Stimulated activated CD8-positive, alpha-beta memory T cell treated with anti-CD3 and anti-CD28 coated beads, Interleukin-15, amount 100 ng/mL, for 1 hour (primary cell): ENCODE measurements at places on chromosomes 7 and 10.
A peak's percentile ranks its signal among the peaks of the same experiment; 100 is the strongest.

GRCh38 chr7:7731732-7732131, 13.3 kb upstream of the RPA3 start:
- no peak for DNase-seq

- no peak for DNase-seq
These were observed 49.9 kb downstream of the PITRM1 start for GRCh38 chr10:3122486-3123205.

GRCh38 chr10:100670828-100671479, 74.4 kb upstream of the PAX2 start:
- DNase-seq, result peak; percentile 26

GRCh38 chr7:154795437-154795836, 207.5 kb downstream of the PAXIP1 start:
- DNase-seq, result no peak

- no peak for DNase-seq
These were observed 11.5 kb upstream of the GALNT11 start for GRCh38 chr7:152013974-152014373.

DNA sequence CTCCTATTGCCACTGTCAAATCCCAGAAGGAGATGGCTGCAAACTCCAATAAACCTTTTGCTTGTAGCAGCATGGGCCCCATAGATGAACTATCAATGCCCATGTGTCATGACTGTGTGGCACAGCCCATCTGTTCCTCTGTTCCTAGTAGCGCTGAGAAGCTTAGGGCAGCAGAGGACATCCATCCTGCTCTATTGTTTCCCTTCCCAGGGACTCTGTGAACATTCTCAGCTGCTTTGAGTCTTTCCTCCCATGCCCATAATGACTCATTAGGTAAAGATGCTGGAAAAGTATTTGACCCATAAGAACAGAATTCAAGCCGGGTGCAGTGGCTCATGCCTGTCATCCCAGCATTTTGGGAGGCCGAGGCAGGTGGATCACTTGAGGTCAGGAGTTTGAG, 28.3 kb downstream of the STMP1 start:
- no peak for DNase-seq

GRCh38 chr7:23338863-23339262, 39.7 kb downstream of the MALSU1 start:
- no peak for DNase-seq

GRCh38 chr7:105439174-105439893, 50.6 kb upstream of the SRPK2 start:
- no peak for DNase-seq

- no peak for DNase-seq
These were observed 605.8 kb downstream of the PTPRN2 start for GRCh38 chr7:157981778-157982177.

DNA sequence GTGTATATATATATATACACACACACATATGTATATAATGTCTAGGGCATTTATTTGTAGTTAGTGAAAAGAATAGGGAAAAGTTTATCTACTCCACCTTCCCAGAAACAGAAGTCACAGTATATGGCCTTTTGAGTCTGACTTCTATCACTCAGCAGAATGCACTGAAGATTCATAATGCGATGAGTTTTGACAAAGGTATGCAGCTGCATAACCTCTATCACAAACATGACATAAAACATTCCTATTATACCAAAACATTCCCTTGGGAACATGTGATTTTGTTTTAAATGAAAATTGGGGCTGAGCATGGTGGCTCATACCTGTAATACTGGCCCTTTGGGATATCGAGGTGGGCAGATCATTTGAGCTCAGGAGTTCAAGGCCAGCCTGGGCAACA, 137.3 kb upstream of the EEPD1 start:
- DNase-seq, result no peak

- no peak for DNase-seq
These were observed 163.5 kb upstream of the NEBL start for GRCh38 chr10:21060626-21061025.

DNA sequence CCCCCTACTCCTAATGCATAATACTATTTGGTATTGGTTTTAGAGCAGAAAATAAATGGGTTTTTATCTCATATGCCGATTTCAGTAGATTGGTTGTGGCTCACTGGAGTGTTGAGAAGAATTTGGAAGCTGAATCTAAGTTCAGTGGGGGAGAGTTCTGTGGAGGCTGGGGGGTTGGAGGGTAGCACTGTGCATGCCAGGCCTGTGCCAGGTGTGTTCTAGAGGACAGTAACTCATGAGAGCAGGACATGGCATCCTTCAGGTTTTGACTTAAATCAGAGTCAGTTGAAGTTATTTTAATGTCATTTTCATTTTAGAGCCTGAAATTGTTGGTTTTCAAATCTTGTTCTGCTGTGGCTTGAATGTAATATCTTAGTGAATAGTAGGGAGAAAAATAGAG, 79.5 kb downstream of the EEPD1 start:
- DNase-seq, result no peak

- no peak for DNase-seq
These were observed 96.3 kb upstream of the PDCD4 start for GRCh38 chr10:110775406-110775805.

DNA sequence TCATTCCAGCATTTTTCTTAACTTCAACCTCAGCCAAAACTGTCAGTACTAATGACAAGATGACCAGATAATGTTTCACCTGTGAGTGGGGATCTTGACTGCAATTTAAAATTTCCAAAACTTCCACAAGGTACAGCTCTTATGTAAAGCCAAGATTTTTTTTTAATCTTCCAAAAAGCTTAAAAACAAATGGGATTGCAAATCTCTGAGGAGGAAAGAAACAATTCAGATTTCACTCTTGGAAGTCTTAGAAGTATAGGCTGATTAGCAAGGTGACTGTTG, 90.2 kb downstream of the AGMO start:
- no peak for DNase-seq

GRCh38 chr10:122544493-122544892, 16.1 kb upstream of the DMBT1 start:
- no peak for DNase-seq

DNA sequence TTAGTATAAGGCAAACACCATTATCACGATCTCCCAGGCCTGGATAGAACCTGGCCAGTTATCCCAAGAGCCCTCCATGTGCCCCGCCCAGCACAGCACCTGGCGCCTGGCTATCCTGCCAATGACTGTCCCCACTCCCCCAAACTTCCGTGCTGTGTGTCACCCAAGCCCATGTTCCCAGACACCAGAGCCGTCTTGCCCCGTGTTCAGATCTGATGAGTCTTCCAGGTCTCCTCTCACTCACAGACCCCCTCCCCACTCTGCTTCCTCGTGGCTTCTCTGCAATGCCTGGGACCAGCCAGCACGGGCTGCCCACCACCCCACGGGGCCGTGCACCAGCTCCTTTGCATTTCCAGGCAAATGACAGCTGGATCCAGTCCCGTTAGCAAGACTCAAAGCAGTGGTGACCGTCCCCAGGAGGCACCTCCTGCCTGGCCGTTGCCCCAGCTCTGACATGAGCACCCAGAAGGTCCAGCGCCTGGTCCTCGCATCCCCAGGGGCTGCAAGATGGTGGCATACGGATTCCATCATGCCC, 43.8 kb upstream of the INPP5A start:
- no peak for DNase-seq

- no peak for DNase-seq
These were observed 170.8 kb downstream of the BBS9 start for GRCh38 chr7:33300131-33300530.

DNA sequence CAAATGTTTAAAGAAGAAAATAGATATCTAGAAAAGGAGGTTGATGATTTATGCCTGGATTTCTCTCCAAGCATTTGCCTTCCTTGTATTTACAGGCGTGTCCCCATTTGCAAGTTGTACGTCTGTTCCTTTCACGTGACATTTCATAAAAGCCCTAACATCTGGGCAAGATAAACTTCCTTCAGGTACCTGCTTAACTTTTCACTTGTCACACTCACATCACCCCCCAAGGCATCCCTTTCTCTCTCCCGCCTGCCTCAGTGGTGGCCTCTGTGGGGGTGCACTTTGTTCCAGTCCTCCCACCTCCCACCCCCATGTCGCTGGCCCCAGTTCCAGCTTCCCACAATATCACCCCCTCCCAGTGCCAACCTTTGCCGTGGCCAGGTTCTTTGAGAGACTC, 6.7 kb downstream of the TWIST1 start:
- DNase-seq, result no peak

- DNase-seq, result no peak
These were observed 294.8 kb upstream of the DGKB start for GRCh38 chr7:15197042-15197977.

GRCh38 chr10:43360086-43360485, 11.3 kb upstream of the FXYD4 start:
- DNase-seq, result no peak

DNA sequence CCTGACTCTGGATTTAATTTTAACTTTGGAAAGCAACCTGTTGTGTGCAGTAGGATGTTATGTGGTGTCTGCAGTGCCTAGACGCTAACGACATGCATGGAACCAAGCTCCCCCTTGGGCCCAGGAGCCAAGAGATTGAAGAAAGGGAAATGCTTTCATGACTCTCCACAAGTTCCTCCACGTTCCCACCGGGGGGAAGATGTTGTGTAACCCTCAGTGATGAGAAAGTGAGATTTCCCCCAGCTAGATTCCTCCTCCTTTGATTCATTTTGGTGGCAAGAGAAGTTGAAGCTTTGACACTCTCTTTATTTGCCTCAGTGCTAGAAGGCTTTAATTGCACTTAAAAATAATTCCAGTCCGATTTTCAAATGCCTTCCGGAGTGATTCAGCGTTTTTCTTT, 157.9 kb upstream of the INSYN2A start:
- no peak for DNase-seq

GRCh38 chr7:120260111-120260510, 12.9 kb upstream of the KCND2 start:
- no peak for DNase-seq

DNA sequence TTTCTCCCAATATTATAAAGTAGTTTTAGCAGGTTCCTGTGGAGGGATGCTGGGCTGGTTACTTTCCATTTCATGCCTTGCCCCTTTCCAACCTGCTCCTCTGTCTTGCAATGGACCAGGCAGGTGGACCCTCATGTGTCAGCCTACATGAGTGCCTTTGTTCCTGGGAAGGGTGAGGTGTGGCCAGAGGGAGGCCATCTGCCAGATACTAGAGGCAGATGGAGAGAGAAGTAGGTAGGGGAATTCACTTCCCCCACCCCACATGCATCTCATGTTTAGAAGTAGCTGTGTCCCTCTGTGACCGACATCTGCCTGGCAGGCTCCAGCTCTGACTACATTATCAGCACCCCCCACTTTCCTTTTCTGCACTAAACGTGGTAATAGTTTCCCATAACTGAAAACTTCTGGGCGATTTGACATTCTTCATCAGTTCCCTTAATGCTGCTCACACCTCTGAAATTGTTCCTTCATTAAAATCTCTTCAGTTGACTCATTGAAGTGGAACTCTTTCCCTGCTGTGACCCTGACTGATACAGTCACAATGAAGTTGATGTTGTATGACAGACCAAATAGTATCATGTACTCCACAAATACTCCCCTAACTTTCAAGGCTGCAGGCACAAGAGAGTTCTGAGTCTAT, 396.3 kb upstream of the FZD8 start:
- no peak for DNase-seq

DNA sequence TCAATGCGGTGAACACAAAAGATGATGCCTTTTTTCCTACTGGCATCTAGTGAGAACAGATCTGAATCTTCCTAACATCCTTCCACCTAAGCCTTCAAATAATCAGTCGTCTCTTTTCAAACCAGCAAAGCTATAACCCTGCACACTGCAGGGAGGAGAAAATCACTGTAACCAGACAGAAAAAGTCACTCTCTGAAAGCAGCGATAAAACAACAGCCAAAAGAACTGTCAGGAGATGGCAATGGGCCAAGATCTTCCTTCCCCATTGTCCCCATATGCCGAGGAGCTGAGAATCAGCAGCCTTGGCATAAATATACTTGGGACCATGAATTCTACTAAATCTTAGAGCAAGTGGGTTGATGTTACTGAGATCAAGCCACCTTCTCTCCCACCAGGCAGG, 13.1 kb downstream of the FZD9 start:
- DNase-seq, result no peak

GRCh38 chr10:93248583-93249227, 175.0 kb downstream of the CYP26A1 start:
- no peak for DNase-seq

DNA sequence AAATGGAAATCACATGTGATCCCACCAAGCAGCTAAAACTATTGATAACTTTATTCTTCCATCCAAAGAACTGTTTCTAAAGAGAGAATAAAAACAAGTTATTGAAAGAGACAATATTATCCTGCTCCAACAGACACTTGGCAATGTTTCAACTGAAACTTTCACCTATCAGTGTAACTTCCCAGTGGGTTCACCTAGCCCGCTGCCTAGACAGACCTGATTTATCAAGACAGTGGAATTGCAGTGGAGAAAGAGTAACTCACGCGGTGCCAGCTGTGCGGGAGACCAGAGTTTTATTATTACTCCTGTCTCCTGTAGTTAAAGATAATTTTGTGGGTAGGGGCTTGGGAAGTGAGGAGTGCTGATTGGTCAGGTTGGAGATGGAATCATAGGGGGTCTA, 199.8 kb downstream of the AHR start:
- no peak for DNase-seq

DNA sequence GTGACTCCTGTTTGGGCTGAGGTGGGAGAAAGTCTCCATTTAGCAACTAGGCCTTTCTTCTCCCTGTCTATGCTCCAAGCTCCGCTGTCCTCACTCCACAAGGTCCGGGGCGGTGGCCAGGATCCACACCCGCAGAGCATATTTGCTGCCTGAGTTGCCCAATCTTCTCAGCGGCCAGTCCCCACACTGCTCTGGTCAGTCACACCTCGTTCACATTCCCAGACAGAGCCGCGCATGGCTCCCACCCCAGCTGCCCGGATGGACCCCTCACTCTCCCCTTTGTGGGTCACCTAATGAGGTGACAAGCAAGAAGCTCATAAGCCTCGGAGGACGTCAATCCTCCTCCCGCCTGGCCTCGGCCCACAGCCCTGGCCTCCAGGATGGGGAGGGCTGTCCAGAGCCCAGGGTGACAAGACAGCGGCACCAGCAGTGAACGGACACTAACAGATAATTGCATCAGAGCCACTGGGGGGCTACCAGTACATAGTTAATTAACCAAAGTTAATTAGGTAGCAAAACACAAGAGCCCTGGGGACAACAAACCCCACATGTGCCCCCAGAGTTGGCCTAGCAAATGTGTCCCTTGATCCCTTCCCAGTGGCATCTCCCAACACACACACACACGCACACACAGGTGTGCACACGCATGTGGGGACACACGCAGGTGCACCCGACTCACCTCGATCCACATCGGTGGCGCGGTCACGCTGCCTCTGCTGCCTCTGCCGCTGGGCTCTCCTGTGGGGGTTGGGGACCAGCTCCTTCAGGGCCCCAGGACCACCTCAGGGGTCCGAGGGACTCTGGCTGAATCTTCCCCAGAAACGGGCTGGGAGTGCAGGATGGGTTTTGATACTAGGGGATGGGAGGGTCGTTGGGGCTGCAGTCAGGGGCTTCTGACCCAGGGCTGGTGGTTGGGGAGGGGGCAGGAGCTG, 11.8 kb downstream of the EPHA1 start:
- no peak for DNase-seq
